ENCODE measurements at places on chromosomes 13 and 19.
A peak's percentile ranks its signal among the peaks of the same experiment; 100 is the strongest.

DNA sequence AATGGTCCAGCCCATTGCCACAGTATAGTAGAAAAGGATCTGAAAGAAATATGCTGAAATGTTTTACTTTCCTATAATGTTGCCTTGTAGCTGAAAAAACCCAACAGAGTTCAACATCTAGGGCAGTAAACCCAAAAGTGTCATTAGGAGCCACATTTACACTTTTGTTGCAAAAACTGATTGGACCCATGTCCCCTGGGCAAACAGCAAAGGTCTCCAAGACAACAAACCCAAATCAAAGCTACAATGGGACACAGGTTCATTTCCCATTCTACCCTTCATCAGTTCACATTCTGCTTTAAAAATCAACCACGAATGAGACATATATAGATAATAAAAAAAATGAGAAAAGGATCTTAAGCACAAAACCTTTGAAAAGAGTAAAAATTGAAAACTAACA, 744.8 kb downstream of the PCDH17 start:
- no peak for DNase-seq

DNA sequence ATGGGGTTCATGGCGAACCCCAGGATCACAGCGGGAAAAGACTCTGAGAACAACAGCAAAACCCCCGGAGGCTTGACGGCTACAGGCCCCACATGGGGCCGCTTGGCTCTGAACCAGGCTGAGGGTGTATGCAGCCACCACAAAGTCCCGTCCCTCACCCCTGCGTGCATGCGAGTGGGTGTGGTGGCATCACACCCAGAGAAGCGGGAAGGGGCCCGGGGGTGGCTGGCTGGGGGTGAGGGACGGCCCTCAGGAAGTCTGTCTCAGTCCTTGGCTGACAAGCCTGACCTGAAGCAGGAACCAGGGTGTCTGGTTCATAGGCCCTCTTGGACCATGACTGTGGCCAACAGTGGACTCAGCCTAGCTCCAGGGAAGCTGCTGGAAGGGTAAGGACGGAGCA, 34.2 kb downstream of the CEBPG start:
- DNase-seq: no peak

DNA sequence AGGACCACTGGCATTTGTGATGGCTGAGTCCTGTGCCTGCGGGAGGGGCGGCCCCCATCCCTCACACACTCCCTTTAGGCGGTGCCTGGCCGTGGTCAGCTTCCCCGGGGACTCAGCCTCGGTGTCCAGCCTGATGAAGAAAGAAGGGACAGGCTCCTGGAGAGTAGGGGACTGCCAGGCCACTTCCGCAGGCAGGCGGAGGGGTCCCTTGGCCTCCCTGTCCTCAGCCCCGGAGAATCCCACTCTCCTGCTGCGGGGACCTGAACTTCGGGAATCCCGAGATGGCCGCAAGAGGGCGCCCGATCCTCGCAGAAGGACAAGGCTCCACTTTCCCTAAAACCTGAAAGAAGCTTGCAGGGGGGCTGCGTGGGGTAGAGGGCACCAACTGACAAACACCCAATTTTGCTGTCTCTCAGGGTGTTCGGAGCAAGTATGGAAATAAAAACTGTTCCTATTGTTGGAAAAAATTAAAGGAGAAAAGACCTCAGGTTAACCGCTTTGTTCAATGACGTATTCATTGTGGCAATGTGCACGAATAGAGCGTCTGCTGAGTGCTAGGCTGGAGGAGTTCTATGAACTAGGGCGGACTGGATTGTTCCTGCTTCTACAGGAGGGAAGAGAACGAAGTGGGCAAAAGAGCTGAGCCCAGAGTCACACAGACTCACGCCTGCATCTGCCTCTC, 297.3 kb downstream of the ZNF536 start:
- peak; percentile 53 for DNase-seq

GRCh38 chr13:113777311-113778260, 18.6 kb downstream of the TMEM255B start:
- DNase-seq: peak; percentile 12

GRCh38 chr19:54096617-54097106, 3.9 kb downstream of the OSCAR start:
- DNase-seq: no peak

GRCh38 chr19:43799502-43800142, 2.6 kb downstream of the LYPD5 start:
- no peak for DNase-seq

GRCh38 chr19:19746286-19747213, 13.6 kb upstream of the ZNF14 start:
- no peak for DNase-seq

DNA sequence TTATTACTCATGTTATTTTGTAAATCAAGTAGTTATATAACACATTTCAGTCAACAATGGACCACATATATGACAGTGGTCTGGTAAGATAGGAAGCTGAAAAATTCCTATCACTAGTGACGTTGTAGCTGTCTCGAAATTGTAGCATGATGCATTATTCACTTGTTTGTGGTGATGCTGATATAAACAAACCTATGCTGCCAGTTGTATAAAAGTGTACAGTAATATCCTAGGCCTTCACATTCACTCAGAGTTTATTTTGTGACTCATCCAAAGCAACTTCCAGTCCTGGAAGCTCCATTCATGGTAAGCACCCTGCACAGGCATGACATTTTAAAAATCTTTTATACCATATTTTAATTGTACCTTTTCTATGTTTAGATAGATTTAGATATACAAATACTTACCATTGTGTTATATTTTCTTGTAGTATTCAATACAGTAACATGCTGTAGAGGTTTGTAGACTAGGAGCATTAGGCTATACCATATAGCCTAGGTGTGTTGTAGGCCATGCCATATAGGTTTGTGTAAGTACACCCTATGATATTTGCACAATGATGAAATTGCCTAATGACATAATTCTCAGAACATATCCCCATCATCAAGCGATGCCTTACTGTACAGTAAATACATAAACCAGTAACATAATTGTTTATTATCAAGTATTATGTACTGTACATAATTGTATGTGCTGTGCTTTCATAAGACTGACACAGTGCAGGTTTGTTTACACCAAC, 49.3 kb downstream of the IFT88 start:
- DNase-seq: no peak

GRCh38 chr13:72886272-72887067, 104.5 kb downstream of the PIBF1 start:
- no peak for DNase-seq

GRCh38 chr19:5954293-5954692, 23.6 kb downstream of the RANBP3 start:
- no peak for DNase-seq

- DNase-seq: no peak
Observed at GRCh38 chr13:72261732-72262131, 394.7 kb upstream of the DACH1 start.

GRCh38 chr13:112187527-112188297, 120.8 kb downstream of the SOX1 start:
- DNase-seq: no peak

- no peak for DNase-seq
Observed at GRCh38 chr13:105118426-105118985, 1417.0 kb downstream of the EFNB2 start.

DNA sequence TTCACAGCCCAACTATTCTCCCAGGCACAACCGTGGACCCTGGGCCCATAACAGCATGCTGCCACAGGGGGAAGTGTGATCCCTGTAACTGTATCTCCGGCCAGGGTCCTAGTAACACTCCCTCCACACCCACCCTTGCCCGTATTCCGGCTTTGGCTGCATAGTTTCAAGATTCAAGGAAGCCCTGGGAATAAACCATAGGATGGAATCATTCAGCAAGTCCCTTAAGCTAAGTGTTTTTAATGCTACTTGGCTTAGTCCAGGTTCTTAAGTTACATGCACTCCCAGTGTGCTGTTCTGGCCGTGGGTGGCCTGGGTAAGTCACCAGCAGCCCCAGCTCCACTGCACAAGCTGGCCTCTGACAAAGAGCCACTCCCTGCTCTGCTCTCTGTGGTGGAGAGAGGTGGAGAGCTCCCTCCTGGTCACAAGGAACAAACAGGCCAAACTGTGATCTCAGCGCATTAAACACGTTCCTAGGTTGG, 532.4 kb upstream of the SGCG start:
- DNase-seq: no peak

DNA sequence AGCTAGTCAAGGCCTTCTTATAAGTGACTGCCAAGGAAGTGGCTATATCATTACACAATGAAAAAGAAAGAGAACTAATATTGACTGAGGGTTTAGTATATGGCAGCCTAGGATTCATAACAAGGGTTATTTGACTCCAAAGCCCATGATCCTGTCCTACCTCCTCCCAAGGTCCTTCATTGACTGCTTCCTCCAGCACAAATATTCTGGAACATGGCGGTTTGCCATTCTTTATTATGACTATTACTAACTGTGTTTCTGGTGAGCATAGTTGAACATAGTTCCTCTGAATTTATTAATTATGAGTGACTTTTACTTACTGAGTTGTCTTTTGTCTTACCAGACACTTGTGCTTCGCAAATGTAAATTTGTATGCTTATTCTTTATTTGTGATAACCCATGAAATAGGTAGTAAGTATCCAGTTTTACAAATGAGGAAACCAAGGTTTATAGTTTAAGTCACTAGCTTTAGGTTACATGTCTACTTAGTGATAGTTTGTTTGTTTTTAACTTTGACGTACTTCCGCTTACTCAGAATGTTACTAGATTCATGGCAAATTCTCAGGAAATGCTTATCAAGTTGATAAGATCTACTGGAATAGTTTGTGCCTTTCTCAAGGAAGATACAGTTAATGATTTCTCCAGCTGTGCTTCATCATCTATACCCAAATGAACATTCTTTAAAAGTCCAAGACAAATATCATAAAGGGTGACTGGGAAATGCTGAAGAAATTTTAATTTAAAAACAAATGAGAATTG, 15.5 kb upstream of the DCLK1 start:
- DNase-seq: no peak

- peak; percentile 73 for DNase-seq
Observed at GRCh38 chr19:19490214-19490968, 25.0 kb downstream of the TSSK6 start.

DNA sequence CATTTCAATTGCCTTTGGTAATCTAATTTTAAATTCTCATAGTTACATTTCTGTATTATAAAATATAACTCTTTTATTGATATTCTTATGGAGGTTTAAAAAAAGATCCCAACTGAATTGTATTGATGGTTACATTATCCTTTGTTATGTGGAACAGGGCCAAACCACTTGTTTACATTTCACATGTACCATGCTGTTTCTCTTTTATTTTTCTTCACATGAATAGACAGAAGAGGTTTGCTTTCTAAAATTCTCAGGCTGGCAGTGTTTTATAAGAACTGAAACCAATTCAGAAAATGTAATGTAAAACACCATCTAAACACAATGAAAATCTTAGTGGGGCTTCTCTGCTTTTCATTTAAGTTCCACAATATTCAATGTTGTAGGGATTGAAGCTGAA, 122.5 kb downstream of the GPC5 start:
- no peak for DNase-seq

DNA sequence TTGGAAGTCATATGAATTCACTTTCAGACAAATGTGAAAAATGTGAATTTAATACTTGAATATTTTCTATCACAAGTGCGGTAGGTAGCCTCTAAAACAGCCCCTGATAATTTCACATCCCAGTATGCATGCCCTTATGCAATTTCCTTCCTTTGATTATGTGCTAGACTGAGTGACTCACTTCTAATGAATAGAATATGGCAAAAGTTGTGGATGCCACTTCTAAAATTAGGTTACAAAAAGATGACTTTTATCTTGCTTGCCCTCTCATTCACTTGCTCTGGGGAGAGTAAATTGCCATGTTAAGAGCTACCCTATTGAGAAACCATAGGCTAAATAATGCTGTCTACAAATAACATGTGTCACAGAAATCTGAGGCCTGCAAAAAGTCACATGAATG, 402.5 kb upstream of the PCDH9 start:
- no peak for DNase-seq

- DNase-seq: no peak
Observed at GRCh38 chr13:75993241-75993640, 357.1 kb downstream of the LMO7 start.

GRCh38 chr19:2087621-2088100, 8.5 kb downstream of the MOB3A start:
- no peak for DNase-seq

DNA sequence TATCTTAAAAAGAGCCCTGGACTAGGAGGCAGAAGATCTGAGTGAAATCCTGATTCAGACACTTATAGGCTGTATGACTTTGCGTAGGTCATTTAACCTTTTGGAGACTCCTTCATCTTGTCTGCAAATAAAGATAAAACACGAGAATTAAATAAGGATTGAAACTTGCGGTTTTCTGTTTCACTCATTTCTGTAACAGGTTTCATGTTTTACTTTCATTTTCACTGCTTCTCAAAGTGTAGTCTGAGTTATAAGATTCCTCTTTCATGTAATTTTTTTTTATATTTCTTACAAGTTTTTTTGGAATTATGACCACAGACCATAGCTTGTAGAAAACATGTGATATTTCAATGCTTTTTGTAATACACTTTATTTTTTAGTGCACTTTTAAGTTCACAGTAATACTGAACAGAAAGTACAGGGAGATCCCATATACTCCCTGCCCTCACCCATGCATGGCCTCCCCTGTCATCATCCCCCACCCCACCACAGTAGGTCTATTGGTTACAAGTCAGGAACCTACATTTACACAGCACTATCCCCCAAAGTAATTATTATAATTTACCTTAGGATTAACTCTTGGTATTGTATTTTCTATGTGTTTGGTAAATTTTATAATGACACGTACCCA, 174.6 kb downstream of the ITGBL1 start:
- no peak for DNase-seq

DNA sequence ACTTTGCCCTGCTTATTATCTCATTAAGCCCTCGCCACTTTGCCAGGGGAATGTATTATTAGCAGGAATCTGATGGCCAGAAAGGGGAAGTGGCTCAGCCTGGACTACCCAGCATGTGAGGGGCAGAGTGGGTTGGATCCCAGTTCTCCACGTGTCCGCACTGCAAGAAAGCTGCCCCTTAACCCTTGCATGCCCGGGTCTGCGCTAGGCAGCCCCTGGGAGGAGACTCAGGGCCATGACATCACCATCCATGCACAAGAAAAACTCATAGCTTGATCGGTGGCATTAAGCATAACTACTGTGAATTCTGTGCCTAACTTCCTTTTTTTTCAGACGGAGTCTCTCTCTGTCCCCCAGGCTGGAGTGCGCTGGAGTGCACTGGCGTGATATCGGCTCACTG, 8.9 kb downstream of the CACNG8 start:
- DNase-seq: no peak

- no peak for DNase-seq
Observed at GRCh38 chr13:28056426-28056825, 44.0 kb downstream of the FLT3 start.

DNA sequence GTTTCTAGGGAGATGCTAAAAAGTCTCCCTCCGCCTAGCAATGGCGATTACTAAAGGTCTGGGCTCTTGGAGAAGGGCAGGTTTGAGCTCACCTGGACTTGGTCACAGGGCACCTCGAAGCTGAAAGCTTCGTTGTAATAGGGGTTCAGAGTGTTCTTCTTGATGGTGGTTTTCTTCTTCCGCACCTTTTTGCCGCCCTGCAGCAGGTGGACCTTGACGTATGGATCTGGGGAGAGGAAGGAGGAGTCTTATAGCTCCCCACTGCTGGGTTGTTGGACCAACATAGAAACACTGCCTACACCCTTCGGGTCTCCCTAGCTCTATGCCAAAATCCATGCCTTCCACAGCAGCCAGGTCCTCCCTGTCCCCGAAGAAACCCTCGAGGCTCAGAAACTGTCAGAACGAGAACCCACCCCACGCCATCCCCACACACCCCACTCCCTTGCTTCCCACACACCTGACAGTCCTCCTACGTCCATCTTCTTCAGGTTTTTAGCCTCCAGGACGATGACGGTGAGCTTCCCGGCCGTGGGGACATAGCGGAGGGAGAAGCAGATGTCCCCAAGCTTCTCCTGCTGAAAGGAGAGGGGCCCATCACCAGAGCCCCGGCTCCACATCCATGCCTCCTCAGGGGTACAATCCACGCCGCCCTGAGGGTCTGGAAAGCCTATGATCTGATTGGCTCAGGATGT, 5.5 kb downstream of the SYT5 start:
- DNase-seq: no peak
